Hematopoietic multipotent progenitor cell treated with erythropoietin and hydrocortisone succinate and interleukin-3 and kit ligand, for 15 days (in vitro differentiated cells): ENCODE measurements at places on chromosomes 12 and 14.

- no peak for DNase-seq
These were observed 253.1 kb downstream of the PDZRN4 start for GRCh38 chr12:41441180-41441579.

DNA sequence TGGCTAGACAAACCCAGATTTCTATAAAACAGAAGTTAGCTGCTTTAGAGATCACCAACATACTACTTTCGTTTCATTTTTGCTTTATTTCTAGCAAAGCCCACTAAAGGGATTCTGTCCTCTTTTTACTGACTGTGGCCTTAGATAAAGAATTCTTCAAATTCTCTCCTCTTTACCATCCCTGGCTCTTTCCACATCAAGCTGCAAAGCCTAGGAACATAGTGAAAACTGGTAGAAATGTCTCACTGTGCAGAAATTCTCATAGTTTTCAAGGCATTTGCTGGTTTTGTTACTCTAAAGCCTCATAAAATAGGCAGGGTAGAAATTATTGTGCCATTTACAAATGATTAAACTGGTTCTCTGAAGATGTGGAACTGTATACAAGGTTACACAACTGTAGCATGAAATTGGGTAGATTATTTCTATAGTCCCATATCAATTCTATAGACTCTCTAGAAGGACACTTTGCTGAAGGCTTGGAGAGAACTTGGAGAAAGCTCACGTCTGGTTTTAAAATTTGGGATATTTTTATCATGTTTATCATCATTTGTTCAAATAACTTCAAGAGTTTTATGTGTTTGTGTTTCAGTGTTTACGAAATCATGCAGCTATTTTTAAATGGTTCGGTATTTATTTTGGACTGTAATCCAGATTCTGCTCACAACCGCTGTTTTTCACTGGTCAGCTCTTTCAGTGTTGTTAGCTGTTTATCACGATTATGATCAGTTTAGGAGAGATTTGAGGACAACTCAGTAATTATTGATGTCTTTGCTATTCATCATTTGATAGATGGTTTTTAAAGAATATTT is 36.7 kb upstream of the CSRP2 start:
- DNase-seq, result no peak

GRCh38 chr12:132518354-132518992 is 28.5 kb downstream of the FBRSL1 start:
- DNase-seq, result no peak

- DNase-seq, result no peak
These were observed 41.2 kb downstream of the APOBEC1 start for GRCh38 chr12:7624478-7624877.

DNA sequence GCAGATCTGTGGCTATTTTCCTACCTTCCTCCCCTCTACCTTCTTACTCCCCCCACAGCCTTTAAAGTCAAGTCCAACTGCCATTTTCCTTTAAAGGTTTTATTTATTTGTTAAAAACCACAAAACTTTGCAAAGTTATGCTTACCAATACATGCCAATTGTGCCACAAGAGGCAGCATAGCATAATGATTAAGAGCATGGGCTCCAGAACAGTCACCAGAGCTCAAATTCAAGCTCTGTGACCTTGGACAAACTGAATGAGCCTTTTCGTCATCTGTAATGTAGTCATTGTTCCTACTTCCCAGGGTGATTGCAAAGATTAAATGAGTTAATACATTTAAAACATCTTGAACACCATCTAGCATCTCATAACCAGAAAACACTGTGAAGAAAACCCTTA is 13.0 kb upstream of the FMNL3 start:
- no peak for DNase-seq

GRCh38 chr14:89956661-89957009 is 908 bp downstream of the TDP1 start:
- no peak for DNase-seq

DNA sequence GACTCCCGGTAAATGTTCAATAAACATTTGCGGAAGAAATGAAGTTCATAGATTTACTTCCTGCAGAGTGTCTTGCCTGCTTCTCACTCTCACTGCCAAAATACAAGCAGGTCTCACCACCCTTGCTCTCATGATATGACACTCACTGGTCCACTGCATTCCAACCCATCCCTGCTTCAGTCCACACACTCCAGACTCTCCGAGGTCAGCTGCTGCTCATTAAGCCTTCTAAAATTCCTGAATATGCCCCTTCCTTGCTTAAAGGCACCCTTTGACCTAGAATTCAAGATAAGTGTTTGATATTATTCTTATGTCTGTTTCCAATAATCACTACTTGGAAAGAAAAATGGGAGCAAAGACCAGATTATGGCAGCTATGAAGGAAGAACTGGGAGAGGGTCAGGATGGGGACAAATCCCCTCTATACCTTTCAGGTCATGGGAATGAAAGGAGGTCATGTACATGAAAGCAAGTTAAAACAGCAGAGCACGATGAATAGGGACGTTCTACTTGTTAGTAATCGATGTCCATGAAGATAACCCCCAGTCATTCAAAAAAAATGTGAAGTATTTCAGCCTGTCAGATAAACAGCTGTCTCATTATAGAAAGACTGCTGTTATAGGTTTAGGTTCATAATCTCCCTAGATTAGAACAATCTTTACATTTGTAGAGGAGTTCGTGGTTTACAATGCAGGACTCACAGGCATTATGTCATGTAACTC is 10.5 kb upstream of the NID2 start:
- DNase-seq, result no peak

DNA sequence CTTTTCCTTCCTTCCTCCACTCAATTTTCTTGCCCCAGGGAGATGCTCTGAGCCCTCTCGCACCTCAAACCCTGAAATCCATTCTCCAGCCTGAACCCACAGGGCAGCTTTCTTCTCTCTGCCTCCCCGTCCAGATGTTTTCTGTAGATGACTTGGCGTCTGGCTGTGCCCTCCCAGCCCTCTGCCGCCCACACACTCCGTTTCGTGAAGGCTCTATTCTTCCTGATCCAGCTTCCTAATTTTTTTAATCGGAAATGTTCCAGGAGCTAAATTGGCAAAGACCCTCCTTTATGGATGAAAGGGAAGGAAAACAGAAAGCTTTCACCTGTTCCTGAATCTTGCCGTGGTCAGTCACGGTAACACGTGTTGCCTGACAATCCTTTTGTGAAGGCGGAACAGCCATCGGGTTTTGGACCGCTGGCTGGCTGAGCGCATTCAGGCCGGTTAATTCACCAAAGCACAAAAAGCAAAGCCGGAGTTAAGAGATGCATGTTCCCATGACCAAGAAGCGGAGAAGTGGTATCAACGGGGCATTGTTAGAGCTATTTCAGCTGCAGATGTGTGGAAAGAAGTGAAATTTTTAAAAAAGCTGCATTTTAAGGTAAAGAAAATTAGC is 70.2 kb upstream of the FBRSL1 start:
- DNase-seq, result no peak

DNA sequence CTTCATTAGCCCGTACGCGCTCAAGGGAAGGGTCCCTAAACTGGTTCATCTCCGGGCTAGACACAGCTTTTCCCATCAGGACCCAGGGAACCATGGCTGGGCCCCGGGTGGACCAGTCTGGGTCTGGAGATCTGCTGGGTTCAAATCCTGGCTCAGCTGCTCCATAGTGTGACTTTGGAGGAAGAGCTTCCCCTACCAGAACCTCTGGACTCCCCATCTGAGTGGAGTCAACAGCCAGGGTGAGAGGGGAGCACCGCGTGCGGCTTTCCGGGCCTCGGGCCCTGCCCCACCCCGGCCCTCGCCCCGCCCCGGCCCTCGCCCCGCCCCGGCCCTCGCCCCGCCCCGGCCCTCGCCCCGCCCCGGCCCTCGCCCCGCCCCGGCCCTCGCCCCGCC is 41.2 kb downstream of the BEGAIN start:
- no peak for DNase-seq

DNA sequence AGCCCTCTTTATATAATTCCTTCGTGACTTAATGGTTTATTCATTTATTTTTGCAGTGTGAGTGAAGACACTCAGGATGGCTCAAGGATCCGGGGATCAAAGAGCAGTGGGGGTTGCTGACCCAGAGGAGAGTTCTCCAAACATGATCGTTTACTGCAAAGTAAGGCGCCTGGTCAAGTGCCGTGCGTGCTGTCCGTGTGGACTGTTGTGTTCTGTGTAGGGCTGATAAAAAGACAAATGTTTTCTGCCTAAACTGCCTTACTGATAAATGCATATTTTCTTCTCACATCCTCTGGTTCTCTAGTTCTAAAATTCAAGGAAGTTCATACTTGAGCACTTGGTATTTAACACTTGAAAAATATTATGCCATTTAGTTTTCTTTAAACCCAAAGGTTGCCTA is 32.5 kb downstream of the RGS6 start:
- no peak for DNase-seq

GRCh38 chr12:110046451-110047187 is 1.7 kb downstream of the C12orf76 start:
- DNase-seq, result no peak

DNA sequence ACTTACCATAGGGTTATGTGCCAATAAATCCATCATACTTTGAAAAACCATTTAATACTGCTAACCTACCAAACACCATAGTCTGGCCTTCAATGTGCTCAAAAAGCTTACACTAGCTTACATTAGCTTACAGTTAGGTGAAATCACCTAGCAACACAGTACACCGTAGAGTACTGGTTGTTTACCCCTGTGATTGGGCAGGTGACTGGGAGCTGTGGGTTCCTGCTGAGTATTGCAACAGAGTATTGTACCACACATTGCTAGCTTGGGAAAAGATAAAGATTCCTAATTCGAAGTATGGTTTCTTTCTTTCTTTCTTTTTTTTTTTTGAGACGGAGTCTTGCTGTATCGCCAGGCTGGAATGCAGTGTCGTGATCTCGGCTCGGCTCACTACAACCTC is 5.6 kb downstream of the ATP5MC2 start:
- DNase-seq, result no peak

GRCh38 chr14:56195223-56195622 is 77.0 kb downstream of the PELI2 start:
- no peak for DNase-seq

DNA sequence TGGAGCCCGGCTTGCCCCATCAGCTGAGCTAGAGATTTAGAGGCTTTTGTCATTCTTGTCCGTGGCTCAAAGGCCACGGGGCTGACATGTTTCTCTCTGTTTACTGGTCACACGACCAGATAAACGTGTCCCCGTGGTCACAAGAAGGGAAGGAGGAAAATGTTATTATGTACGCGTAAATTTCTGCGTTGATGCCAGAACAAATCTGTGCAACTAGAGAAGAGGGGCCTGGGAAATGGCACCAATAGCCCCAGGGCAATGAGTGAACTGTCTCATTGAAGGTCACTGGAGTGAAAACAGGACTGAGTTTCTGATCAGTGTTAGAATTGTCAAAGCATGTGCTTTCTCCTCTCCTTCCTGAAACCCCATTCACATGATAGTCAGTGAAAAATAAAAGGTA is 25.3 kb downstream of the OAS2 start:
- DNase-seq, result no peak

DNA sequence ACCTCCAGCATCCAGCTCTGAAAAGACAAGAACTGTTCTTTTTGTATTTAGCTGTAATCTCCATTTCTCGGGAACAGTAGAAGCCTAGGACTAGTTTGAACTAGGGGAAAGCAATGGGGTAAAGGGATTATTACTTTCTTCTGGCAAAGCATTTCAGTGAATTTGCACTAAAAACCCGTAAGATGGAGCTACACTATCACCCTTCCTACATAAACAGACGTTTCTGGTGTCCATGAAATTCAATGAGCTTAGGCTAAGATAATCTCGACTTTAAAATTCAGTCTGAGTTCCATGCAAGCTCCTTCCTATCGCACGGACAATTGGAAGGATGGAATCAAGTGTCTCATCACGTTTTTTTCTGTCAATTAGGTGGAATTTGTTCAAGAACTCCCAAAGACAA is 24.0 kb downstream of the ACSM4 start:
- DNase-seq, result no peak

GRCh38 chr12:57845478-57846284 is 848 bp downstream of the CTDSP2 start:
- peak; percentile 19 for DNase-seq

GRCh38 chr14:29741909-29742401 is 185.7 kb downstream of the PRKD1 start:
- no peak for DNase-seq

- DNase-seq, result no peak
These were observed 42.1 kb upstream of the USP44 start for GRCh38 chr12:95593266-95593871.
